M059J (cell line): ENCODE measurements at places on chromosomes 7 and 10. TPM values are rescaled to one million over a fixed set of nuclear protein-coding genes. Genes with fewer than 3 reads are reported as not detected.

The TEX47 gene
- total RNA-seq: not detected in 2 replicates

The CAMK2B gene
- 0.49 TPM in 1 of 2 replicates, not detected in the other for total RNA-seq

DNA sequence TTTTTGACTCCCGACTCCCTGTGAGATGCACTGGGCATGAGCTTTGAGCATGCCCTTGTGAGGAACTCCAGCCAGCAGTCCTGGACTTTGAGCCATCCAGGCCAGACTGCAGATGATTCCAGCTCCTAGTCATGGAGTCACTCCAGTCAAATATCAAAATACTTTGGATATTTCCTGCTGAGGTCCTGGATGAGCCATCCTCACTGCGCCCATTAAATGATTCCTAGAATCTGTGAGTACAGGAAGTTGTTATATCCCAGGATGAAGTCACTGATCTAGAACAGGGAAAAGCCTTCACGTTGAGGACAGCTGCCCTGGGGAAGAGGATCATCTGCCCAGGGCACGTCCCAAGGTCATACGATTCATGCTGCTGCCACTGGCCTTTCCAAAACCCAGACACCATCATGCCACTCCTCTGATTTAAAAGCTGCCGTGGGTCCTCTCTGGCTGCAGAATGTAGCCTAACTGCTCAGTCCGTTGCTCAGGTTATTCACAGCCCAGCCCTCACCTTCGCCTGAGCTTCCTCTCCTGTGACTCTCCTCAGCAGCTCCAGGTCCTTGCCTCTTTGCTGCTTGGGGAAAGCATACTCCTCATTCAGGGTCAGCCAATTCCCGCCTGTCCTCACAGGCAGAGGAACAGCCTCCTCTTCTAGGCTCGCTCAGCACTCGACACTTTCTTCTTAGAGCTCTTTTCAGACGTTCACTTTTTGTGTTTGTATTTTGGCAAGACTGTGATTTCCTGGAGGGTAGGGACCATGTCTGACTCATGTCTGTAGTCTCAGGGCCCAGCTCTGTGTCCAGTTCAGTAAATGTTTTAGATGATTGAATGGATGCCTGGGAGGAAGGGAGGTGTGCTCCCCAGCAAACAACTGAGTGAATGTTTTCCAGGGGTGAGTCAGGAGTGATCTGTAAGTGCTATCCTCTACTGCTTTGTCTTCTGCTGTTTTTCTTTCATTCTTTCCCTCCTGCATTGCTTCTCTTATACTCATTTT, 157.8 kb downstream of the SNX10 start:
- peak; percentile 81 for DNase-seq

DNA sequence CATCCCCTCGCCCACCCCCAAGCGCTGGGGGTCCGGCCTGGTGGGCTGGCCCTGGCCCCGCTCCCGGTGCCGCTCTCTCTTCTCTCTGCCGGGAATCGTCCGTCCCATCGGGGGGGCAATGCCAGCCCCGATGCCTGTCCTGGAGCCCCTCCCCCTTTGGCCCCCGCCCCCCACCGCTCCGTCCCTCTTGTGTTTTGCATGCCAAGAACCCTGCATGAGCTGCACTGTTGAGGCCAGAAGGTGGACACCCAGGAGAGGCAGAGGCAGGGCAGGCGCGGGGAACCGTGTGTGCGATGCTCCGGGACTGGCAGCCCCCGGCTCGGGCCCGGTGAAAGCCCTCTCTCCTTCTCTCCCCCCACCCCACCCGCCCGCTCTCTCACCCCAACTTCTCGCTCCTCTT, 22.1 kb upstream of the HSPB1 start:
- no peak for DNase-seq

- peak; percentile 63 for DNase-seq
Measured at GRCh38 chr7:116542618-116543017, 17.8 kb downstream of the CAV1 start.

DNA sequence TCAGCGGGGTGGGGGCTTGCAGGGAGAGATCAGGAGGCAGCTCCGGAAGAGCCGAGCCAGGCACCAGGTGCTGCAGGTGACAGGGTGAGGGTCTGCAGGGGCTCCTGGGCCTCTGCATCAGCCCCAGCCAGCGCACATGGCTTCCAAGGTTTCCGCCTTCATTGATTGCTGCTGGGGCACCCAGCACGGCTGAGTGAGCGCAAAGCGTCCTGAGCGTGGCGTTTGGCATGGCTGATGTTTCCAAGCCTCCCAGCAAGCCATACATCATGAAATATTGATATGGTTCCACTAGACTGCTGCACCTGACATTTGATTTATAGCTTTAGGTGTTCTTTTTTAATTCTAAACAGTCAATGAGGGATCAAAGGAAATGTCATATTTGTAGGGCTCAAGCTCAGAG, 259.0 kb downstream of the WDR37 start:
- no peak for DNase-seq

DNA sequence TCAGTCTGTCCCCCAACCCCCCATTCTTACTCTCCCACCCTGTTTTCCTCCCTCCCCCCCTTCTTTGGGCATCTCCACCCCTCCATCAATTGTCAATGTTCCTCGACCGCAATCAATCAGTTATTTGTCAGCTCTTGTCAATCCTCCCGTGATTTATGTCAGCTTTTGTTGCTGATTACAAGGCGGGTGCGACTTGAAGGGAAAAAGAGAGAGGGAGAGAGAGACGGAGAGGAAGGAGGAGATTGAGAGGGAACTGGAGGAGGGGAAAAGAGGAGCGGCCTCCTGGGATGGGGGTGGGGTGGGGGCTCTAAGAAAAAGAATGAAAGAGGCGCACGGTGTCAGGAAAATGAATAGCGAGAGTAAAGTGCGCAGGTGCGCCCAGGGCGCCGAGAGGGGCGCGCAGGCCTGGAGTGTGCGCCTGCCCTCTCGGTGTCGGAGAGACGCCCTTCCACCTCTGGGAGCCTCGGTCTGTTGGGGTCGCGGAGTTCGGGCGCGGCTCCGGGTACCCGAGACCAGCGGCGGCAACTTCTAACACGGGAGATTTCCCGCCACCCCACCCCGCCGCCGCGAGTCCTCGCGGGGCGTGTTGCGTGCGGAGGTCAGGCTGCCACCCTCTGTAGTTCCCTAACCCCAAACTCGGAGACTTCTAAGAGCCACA, 1.1 kb upstream of the ZNF503 start:
- peak; percentile 82 for DNase-seq

The ELMO1 gene
- 21.7 and 36.3 TPM in 2 replicates for total RNA-seq

The FAM241B gene
- 1.9 and 2.8 TPM in 2 replicates for total RNA-seq

DNA sequence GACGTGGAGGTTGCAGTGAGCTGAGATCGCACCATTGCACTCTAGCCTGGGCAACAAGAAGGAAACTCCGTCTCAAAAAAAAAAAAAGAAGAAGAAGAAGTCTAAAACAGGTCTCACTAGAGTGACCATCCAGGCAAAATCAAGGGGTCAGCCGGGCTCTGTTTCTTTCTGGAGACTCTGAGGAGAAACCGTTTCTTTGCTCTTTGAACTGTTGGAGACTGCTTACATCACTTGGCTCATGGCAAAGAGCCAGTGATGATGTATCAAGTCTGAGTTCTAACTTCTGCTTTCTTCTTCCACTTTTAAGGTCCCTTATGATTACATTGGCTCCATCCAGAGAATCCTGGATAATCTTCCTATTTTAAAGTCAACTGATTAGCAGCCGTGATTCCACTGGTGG, 306.8 kb downstream of the WDR11 start:
- DNase-seq: peak; percentile 47

GRCh38 chr10:94308866-94309265, 53.9 kb downstream of the NOC3L start:
- no peak for DNase-seq

The SLC39A12 gene
- total RNA-seq: not detected in 2 replicates

The FFAR4 gene
- not detected in 2 replicates for total RNA-seq

DNA sequence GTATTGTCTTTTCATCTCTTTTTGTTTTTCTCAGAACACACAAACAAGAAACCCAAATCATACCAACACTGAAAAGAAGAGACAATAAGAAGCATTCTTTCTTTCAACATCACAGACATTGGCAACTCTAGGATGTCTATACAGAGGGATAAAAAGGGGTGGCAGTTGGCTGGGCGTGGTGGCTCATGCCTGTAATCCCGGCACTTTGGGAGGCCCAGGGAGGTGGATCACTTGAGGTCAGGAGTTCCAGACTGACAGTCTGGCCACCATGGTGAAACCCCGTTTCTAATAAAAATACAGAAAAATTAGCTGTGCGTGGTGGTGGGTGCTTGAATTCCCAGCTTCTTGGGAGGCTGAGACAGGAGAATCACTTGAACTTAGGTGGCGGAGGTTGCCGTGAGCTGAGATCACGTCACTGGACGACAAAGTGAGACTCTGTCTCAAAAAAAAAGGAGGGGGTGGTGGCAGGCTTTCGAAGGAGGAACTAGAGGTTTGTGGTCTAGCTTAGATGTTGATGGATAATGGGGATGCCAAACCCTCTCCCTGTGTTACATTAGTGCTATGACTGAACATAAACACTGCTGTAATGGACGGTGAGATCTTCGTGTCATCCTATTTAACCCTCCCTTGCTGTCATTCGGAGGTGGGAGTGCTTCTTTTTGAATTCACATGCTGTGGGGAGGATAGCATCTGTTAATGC, 9.4 kb downstream of the CNNM2 start:
- DNase-seq: no peak

- DNase-seq: no peak
Measured at GRCh38 chr10:110355922-110356627, 51.4 kb upstream of the SMNDC1 start.

The TCERG1L gene
- not detected in 2 replicates for total RNA-seq

The HOXA1 gene
- total RNA-seq: 8.2 and 9.1 TPM in 2 replicates

- DNase-seq: peak; percentile 10
Measured at GRCh38 chr7:44912775-44913347, 27.5 kb upstream of the PURB start.

- no peak for DNase-seq
Measured at GRCh38 chr10:126185676-126186447, 202.4 kb downstream of the ADAM12 start.

DNA sequence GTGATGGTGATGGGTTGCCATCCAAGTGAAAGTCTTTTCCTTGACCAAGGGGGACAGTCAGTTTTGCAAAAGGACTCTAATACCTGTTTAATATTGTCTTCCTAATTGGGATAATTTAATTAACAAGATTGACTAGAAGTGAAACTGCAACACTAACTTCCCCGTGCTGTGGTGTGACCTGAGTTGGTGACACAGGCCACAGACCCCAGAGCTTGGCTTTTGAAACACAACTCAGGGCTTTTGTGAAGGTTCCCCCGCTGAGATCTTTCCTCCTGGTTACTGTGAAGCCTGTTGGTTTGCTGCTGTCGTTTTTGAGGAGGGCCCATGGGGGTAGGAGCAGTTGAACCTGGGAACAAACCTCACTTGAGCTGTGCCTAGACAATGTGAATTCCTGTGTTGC, 6.9 kb downstream of the PPIF start:
- no peak for DNase-seq

GRCh38 chr10:33804584-33804983, 470.1 kb upstream of the NRP1 start:
- no peak for DNase-seq

- peak; percentile 30 for DNase-seq
Measured at GRCh38 chr10:84140036-84140379, 699 bp downstream of the GHITM start.

DNA sequence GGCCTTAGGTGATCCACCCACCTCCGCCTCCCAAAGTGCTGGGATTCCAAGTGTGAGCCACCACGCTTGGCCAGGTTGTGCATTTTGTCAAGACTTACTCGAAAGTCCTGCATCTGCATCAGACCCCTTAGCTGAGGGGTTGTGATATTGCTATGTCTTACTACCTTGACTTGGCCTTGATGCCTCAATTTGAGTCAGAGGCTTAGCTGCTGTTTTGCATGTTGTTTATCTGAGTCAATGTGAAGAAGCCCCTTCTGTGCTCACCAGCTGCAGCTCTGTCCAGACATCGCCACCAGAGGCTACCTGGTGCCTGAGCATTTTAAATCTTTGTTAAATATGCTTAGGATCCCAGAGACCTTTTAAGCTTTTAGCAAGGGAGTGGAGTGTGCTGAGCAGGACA, 18.1 kb downstream of the UBE2D4 start:
- DNase-seq: no peak

The OR6V1 gene
- total RNA-seq: not detected in 2 replicates

GRCh38 chr10:128624656-128625530, 498.7 kb upstream of the MKI67 start:
- DNase-seq: no peak

DNA sequence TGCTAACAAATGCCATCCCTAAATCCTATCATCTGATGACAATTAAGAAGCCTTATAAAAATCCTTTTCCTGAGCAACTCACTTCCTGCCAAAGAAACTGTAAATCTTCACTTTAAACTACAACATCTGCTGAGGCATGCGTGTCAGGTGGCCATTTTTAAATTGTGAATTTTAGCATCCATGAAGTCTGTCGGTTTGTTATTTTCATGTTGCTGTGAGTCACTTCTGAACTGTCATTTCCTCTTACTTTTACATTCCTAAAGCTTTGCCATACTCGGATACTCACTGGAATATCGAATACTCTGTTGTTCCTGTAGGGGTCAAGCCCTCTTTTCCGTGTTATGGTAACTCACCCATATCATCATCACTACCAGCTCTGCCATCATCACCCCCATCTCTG, 34.3 kb upstream of the TMEM26 start:
- DNase-seq: peak; percentile 79

GRCh38 chr10:30509508-30509907, 75.5 kb downstream of the MAP3K8 start:
- DNase-seq: no peak

DNA sequence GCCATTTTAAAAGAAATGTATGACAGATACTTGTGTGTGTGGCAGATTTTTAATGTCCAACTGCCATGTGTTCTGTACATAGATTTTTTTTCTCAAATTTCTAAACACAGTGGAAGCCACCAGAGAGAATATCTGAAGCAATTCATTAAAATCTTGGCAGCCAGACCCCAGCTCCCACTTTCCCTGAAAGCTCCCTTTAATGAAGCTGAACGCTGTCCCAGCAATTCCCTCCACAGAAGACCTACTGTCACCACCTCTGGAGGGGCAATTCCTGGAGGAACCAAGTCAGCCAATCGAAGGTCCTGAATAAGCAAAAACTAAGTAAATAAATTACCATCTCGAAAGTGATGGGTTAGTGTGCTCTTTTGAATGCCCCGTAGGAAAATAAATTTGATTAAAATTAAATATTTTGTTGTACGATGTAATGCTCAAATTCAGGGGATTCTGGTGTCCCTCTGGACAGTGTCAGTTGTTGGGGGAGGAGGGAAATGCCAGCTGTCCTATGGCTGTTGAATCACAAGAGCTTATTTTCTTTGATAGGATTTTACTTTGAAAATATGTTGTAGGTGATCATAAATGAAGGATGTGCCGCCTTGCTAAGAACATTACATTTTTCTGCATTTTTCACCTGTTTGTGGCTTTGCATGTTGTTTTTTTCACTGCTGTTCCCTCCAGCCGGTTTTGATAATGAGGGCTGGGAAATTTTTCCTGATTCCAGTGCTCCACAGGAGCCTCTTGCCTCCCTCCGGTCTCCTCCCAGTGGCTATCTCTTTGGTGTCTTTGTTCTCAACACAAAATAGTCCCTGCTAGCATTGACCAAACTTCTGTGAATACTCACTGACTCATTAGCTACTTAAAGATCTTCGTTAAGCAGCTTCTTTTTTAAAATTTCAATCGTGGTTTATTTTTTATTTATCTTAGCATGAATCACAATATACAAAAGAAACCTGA, 9.2 kb upstream of the GSAP start:
- DNase-seq: peak; percentile 89

GRCh38 chr7:152897401-152897800, 137.8 kb downstream of the ACTR3B start:
- no peak for DNase-seq

- DNase-seq: no peak
Measured at GRCh38 chr7:156935250-156935649, 14.3 kb upstream of the NOM1 start.
